WTC11 (cell line): ENCODE measurements at places on chromosomes 3 and 15.
A peak's percentile ranks its signal among the peaks of the same experiment; 100 is the strongest.

- DNase-seq, result no peak
These were observed 285.0 kb downstream of the THSD4 start for GRCh38 chr15:71400294-71400693.

GRCh38 chr3:71973274-71974030 lies 188.5 kb upstream of the PROK2 start:
- no peak for DNase-seq

DNA sequence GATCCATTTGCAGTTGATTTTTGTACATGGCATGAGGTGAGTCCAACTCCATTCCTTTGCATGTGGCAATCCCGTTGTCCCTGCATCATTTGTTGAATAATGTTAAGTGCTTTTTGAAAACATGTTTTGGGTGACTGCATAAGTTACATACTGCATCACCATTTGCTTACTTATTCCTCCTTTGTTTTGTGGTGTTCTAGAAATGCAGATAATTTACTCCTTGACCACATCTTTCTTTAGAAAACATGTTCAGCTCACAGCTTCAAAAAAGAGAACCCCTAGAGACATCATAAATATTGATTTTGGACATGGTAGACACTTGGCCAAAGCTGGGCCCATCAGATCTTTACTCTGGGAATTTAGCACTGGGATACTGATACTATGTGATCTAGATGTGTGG lies 135.3 kb upstream of the DAZL start:
- DNase-seq, result no peak

- DNase-seq, result no peak
These were observed 57.8 kb downstream of the PIK3CB start for GRCh38 chr3:138776961-138777360.

GRCh38 chr15:73700041-73700842 lies 16.1 kb downstream of the CD276 start:
- DNase-seq, result peak; percentile 67

- no peak for DNase-seq
These were observed 269.4 kb upstream of the TTC14 start for GRCh38 chr3:180332608-180333007.

DNA sequence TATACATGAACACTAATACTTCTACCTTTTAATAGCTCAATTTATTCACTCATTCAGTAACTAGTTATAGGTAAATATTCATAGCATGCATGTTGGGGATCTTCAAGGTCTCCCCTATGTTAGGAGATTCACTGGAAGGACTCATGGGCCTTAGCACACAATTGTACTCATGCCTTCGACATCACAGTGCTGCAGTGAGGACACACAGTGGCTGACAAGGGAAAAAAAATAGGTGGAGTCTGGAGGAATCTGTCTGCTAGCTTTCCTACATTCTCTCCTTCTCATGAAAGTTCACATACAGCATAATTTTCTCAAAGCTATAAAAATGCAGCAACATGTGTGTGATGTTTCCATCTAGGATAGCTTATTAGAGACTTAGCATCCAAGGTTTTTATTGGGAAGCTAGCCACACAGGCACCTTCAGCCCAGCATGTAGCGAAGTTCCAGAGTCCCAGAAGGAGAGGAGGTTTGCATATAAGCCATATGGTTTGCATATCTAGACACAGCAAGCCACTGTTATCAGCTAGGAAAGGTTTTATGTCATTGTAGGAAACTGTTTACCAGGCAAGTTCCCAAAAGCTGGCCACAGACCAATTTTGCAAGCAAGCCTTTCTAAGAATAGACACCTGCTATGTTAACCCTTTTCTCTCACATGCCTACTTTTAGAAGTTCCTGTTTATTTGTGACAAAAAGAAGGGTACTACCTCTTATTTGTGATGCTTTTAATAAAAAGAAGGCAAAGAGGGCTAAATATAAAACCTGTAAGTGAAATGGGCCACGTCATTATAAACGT lies 46.4 kb downstream of the MORC1 start:
- no peak for DNase-seq

DNA sequence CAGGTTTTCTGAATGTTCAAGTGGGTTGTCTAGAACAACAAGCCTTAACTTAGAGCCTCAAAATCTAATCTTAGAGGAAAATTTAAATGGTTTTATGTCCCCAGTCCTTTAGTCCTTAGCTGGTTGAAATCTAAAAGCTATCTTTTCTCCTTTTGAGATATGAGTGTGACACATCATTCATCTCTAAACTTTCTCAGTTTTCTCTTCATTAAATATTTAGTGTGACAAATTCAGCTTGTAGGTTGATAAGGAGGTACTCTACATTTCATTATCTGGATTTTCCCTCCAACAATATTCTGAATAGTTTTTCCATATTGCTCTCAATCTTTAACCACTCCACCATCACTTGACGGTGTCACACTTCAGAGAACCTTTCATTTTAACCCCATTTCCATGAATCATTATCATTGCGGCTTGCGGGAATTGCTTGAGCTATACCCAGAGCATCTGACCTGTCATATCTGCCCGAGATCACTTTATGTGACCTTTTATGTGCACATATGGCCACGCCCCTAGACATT lies 16.1 kb upstream of the ATP8B4 start:
- no peak for DNase-seq

GRCh38 chr3:78697426-78697825 lies 1070.4 kb downstream of the ROBO1 start:
- DNase-seq, result no peak

GRCh38 chr3:71659864-71660591 lies 65.2 kb downstream of the EIF4E3 start:
- no peak for DNase-seq

GRCh38 chr3:119240101-119240590 lies 532 bp downstream of the B4GALT4 start:
- DNase-seq, result peak; percentile 45

DNA sequence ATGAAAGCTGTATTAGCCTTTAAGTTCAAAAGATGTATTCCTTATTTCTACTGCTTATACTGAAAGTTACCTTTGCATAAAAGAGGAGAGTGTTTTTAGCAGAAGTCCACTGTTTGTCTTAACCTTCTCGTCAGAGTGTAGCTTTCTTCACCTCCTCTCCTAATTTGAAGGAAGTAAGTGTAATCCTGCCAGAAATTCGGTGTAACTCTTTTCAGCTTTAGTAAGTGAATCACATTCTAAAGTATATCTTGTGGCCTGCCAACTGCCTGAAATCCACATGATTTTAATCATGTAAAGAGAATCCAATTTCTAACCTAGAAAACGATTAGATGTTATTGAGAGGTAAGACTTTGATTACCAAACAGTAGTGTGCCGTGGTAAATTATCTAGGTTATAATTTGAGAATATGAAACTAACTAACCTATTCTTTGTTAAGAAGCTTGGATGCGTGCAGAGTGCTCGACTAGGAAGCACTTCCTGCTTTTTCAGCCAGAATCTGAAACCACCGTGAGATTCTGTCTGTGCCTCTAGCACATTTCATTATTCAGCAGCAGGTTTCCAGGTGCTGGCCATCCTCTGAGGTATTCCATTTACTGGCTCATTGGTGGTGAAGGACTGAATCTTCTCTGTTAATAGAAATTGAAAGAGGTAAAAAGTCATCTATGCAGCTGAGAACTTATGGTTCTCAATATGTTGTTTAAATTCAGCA lies 7.5 kb downstream of the GYG1 start:
- no peak for DNase-seq

DNA sequence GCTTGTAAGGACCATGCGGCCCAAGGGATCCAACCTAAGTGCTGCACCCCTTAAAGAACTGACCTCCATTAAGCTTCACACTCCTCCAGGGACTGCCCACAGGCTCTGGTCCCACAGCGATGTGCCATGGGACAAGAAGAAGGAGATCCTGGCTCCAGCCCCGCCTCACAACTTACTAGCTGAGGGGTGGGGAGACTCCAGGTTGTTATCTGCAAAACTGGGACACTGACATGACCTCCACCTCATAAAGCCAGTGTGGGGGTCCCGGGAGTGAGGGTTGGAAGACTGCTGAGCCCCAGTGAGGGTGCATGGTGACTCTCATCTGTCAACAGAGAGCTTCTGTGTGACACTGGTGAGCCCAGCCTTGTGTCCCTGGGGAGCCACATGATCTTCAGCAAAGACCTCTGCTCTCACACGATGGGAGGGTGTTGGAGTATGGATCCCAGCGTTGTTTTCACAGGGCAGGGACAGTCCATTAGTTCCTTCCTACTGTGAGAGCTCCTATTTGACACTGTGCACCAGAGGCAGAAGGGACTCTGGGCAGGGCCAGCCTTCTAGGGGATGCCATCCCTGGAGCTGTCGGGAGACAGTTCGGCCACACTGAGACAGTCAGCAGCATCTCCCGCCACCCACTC lies 26.7 kb downstream of the EAF1 start:
- no peak for DNase-seq

GRCh38 chr3:60600848-60601247 lies 650.4 kb downstream of the FHIT start:
- DNase-seq, result no peak

DNA sequence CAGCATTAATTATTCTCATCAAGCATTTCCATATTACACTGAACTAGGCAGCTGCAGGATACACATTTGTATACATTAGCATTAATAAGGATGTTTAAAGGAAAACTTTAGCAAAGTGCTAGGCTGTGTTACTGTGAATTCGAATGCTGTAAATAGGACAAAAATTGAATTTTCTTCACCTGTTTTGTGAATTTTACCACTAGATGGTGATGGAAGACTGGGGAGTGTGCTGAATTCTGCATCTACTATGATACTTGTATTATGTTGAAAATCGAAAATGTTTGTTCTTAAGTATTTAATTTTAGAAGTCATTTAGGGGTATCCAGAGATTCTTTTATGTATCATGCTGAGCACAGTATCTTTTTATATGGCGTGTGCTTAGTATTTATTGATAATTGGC lies 12.3 kb upstream of the P2RY14 start:
- no peak for DNase-seq

- DNase-seq, result peak; percentile 54
These were observed 8.3 kb upstream of the CSPG4 start for GRCh38 chr15:75720787-75721479.

DNA sequence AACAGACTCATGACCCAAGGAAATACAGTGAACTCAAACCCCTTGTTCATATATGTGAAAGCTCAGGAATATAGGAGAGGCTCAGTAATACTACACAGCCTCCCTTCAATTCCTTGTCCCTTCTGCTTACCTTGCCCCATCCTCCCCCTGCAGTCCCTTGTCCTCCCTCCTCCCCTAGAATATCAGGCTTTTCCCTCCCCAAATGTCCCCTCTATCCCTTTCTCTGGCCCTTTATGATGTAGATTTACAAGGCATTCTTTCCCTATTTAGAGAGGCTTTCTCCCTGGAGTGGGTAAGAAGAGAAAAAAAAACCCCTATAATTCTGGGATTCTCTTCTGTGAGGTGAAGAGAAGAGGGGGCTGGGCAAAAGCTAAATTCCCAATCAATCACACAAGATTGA lies 64.9 kb upstream of the KBTBD8 start:
- no peak for DNase-seq

- no peak for DNase-seq
These were observed 149.7 kb downstream of the THRB start for GRCh38 chr3:24344784-24345439.
